Colonic mucosa (tissue), 4 donors: ENCODE measurements at places on chromosomes 2 and 18.

GRCh38 chr2:199569336-199569735 is 111.6 kb upstream of the SATB2 start:
- no peak overlapping the region for H3K4me3 ChIP-seq
- no peak overlapping the region for H3K27ac ChIP-seq
- H3K27me3 ChIP-seq: no peaks in the 10 kb centered on the region

- H3K4me3 ChIP-seq: no peak overlapping the region
- H3K36me3 ChIP-seq: no peaks in the 10 kb centered on the region
- H3K27ac ChIP-seq: no peak overlapping the region
- H3K4me1 ChIP-seq: no peaks in the 10 kb centered on the region
- H3K27me3 ChIP-seq: no peaks in the 10 kb centered on the region
Observed at GRCh38 chr2:37985333-37985732, 60.2 kb downstream of the RMDN2 start.

- no peak overlapping the region for H3K4me3 ChIP-seq
- no peaks in the 10 kb centered on the region for H3K36me3 ChIP-seq
- no peak overlapping the region for H3K27ac ChIP-seq
- H3K27me3 ChIP-seq: no peaks in the 10 kb centered on the region
- H3K4me1 ChIP-seq: no peaks in the 10 kb centered on the region
Observed at GRCh38 chr18:598124-598589, 1.4 kb downstream of the CLUL1 start.

DNA sequence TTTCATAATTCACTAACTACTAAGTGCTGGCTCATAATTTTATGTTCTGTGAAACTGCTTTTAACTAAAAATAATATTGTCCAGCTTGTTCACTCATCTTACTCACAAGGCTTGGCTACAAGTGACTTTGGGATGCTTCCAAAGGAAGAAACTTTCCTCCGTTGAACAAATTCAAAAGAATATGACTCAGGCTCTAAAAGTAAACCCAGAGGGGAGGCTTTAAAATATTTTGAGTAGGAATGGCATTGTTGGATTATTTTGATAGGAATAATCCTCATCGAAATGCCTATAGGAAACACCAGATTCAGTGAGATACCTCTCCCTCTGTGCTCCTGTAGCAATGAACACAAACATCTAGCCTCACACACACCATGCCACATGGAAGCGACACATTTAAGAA is 25.2 kb upstream of the TLK1 start:
- H3K36me3 ChIP-seq: no peaks in the 10 kb centered on the region
- no peak overlapping the region for H3K27ac ChIP-seq
- DNase-seq: no peak
- no peak overlapping the region for H3K4me3 ChIP-seq

DNA sequence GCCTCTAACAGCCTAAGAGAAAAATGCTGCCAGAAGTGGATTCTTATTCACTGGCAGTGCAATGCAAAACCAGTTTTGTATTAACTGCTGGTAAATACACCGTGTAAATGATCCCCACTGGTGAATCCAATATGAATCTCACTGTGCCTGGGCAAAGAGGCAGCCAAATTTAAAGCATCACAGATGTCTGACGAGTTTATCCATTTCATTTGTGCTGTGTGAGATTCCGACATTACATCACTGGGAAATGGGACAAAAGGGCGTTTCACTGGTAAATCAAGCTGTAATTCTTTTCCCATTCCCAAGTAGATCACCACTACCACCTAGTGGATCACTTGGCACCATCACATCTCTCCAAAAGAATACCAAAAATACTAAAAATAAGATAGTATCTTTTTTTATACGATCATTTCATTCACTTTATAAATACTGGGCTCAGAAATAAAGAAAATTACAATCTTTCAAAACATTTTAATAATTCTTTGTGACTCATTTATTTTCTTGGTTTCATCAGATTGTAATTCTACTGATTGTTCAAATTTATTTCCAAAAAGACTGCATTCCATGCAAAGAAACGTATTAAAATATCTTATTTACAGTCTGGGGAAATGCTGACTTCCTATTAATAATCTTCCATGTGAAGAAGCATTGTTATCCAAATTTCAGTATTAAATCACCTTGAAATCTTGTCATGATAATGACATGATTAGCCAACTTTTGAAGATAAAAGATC is 125.6 kb downstream of the GRB14 start:
- H3K36me3 ChIP-seq: no peaks in the 10 kb centered on the region
- no peak overlapping the region for H3K4me3 ChIP-seq
- no peak overlapping the region for H3K27ac ChIP-seq
- DNase-seq: no peak

DNA sequence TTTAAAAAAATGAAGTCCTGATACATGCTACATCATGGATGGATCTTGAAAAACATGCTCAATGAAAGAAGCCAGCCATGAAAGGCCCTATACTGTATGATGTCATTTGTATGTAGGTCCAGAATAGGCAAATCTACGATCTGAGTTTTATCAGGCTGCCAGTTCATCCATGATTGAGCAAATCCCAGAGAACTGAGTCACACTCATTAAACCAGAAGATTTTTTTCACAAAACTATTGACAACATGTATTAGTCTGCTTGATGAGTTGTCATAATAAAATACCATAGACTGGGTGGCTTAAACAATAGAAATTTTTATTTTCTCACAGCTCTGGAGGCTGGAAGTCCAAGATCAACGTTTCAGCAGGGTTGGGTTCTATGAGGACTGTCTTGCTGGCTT is 130.7 kb downstream of the MREG start:
- no peak for DNase-seq
- no peak overlapping the region for H3K27ac ChIP-seq
- H3K4me1 ChIP-seq: no peaks in the 10 kb centered on the region
- no peaks in the 10 kb centered on the region for H3K36me3 ChIP-seq
- H3K4me3 ChIP-seq: no peak overlapping the region

- no peaks in the 10 kb centered on the region for H3K27me3 ChIP-seq
- peak; percentile 30 for DNase-seq
- no peak overlapping the region for H3K27ac ChIP-seq
- no peaks in the 10 kb centered on the region for H3K4me1 ChIP-seq
Observed at GRCh38 chr18:73842795-73843394, 304.7 kb downstream of the FBXO15 start.

DNA sequence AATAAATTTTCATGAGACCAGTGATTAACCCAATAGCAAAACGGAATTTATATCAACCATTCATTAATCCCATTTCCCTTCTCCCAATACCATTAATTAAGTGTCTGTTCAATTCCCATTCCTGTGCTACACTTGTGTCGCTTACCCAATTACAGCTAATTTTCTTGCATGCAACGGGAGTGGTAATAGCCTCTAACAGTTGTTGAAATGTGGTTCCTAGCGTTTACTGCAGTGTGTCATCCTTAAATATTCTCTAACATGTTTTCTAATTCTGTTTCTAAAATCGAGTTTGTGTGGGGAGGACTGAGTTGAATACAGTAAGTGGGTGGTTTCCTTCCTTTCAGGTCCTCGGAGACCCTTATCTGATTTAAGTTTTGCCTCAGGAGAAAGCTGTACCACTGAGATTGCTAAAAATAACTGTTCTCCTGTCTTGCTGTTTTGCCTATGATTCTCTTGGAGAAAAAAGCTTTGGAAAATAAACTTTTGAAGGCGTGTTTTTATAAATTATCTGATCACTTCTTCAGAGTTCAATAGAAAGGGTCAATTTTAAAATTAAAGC is 59.3 kb upstream of the LRRTM1 start:
- H3K4me1 ChIP-seq: no peaks in the 10 kb centered on the region
- H3K27me3 ChIP-seq: no peaks in the 10 kb centered on the region
- no peak overlapping the region for H3K4me3 ChIP-seq
- no peak overlapping the region for H3K27ac ChIP-seq

- H3K36me3 ChIP-seq: no peaks in the 10 kb centered on the region
- no peak overlapping the region for H3K27ac ChIP-seq
- H3K27me3 ChIP-seq: no peaks in the 10 kb centered on the region
- no peak overlapping the region for H3K4me3 ChIP-seq
- DNase-seq: no peak
Observed at GRCh38 chr2:218605432-218605831, 2.3 kb upstream of the PLCD4 start.

- no peaks in the 10 kb centered on the region for H3K36me3 ChIP-seq
- H3K27ac ChIP-seq: no peak overlapping the region
- H3K4me1 ChIP-seq: no peaks in the 10 kb centered on the region
- H3K4me3 ChIP-seq: no peak overlapping the region
- no peaks in the 10 kb centered on the region for H3K27me3 ChIP-seq
Observed at GRCh38 chr2:157857881-157858280, 18.2 kb downstream of the ACVR1 start.
